ENCODE measurements at places on chromosomes 1 and 21. TPM values are rescaled to one million over a fixed set of nuclear protein-coding genes. Genes with fewer than 3 reads are reported as not detected.
A peak's percentile ranks its signal among the peaks of the same experiment; 100 is the strongest.

The MTARC2 gene
- total RNA-seq: 9.4 TPM

The VHLL gene
- not detected for total RNA-seq

The ARHGEF16 gene
- not detected for total RNA-seq

The CHD1L gene
- total RNA-seq: 25.6 TPM

The CD58 gene
- 20.6 TPM for total RNA-seq

DNA sequence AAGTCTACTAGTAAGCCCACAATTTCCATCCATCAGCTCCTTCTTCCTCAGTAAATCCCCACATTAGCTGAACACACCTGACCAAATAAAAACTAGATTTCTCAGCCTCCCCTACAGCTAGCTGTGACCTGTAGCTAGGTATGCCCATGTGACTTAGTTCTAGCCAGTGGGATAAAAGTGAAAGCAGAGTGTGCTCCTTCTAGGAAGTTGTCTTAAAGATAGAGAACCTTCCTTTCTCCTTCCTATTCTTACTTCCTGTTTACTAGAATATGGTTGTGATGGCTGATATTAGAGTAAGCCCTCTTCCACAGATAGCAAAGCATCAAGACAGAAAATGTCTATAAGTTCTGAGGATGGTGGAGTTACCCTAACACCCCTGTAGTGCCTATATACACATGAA lies 67.0 kb downstream of the PIK3R3 start:
- DNase-seq: no peak

GRCh38 chr1:179831852-179832699 lies 45.5 kb downstream of the TOR1AIP2 start:
- no peak for DNase-seq

- peak; percentile 74 for DNase-seq
Measured at GRCh38 chr1:156337052-156337887, 822 bp downstream of the CCT3 start.

DNA sequence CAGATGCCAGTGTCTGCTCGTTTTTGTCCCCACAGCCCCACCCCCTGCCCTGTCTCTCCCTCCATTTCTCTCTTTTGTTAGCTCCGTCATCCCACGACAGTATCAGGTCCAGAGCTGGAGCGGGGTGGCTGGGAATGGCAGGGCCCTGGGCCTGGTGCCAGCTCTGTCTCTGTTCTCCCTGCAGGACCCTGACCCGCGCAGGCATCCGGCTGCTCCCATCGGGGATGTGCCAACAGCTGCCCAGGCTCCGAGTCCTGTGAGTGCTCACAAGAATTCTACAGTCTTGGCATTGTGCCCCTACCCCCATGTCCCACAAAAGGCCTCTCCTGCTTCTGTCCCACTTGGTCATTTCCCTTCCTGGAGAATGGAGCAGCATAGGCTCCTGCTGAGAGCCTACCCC lies 37.4 kb downstream of the UBE2T start:
- DNase-seq: no peak

- no peak for DNase-seq
Measured at GRCh38 chr1:6996371-6996770, 211.1 kb downstream of the CAMTA1 start.

DNA sequence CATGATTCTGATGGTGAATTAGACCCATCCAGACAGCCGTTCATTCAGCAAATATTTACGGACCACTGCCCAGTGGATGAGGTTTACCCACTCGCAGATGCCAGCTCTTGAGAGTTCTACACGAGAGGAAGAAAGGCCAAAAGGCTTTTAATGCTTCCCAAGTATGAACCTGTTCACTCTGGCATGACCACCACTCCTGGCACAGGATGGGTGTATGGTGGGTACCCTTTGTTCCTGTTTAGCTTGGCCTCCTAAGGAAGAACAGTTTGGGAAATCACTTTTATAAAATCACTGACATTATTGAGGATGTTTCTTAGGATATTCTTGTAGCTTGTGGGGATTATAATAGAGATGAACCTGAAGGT lies 67.2 kb downstream of the HMGB4 start:
- no peak for DNase-seq

DNA sequence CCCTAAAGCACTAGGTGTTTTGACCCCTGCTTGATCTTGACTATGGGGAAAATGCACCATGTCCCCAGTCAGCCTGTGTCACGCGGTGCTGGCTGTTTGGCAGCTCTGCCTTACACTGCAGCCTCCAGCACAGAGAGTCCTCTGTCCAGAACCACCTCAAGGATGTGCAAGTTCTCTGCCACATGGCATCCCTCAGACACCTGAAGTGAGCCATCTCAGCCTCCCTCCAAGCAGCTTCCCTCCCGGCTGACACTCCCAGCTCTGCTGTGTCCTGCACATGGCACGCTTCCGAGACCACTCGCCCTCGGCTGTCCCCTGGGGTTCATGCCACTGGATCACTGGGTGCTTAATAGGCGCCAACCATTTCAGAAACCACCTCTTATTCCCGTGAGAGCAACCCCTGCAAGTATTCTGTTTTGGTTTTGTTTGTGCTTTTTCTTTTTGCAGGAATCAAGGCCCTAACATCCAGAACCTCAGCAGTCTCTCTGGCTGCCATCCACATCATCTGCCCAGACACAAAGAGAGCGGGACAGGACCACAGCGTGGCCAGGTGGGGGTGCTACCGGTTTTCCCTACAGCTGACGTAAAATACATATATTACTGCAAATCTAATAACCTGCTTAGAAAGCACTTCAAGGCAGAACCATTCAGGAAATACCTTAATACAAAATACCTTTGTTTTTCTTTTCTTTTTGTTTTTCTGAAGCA lies 45.7 kb downstream of the CAPZB start:
- no peak for DNase-seq

DNA sequence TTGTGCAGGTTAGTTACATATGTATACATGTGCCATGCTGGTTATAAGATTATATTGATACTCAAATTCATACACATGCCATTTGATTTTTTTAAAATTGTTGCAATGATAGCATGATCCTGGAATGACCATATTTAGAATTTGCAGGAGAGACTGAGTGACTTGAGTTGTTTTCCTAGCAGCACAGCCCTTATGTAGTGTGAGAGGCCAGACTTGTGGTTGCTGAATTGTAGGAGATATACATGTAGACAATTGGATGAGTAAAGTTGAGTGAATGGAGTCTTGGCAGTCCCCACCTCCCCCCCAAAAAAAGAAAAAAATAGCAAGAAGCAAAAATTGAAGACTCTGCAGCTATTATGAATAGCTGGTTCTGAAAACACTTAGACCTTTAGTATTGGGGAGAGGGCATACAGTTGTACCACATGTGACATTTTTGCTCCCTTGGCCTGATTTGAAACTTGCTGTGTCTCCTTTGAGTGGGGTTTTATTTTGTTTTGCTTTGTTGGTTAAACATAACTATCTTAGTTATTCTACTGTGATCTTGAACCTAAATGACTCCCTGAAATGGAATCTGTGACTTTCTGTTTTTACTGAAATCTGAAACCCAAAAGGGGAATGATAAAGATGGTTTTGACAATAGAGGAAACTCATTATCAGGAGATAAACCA lies 280.3 kb downstream of the HMCN1 start:
- no peak for DNase-seq

GRCh38 chr1:173224280-173224892 lies 17.3 kb upstream of the TNFSF4 start:
- peak; percentile 71 for DNase-seq

GRCh38 chr1:40820911-40821693 lies 37.5 kb downstream of the KCNQ4 start:
- DNase-seq: peak; percentile 57

- no peak for DNase-seq
Measured at GRCh38 chr1:150995896-150996295, 10.8 kb downstream of the MINDY1 start.

DNA sequence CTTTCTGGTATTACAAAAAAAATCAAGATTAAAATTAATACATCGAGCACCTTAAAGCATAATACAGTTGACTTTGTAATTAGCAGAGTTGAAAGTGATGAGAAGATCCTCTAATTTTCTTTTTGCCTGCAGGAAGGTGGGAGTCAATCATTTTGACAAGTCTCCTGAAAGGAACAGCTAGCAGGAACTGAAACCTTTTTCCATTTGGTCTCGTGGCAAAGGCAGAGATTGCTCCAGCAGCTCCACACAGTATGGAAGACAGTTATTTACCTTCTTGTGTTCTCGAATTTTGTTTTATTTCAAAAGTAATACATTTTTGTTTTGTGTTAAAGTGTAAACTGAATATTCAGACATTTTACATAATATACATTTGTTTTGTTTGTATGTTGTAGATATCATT lies 7.7 kb downstream of the S100PBP start:
- DNase-seq: no peak

- DNase-seq: no peak
Measured at GRCh38 chr21:27808923-27809322, 842.0 kb upstream of the ADAMTS5 start.

GRCh38 chr1:107362468-107363140 lies 221.8 kb downstream of the NTNG1 start:
- no peak for DNase-seq

GRCh38 chr1:228935198-228935663 lies 200.0 kb downstream of the RHOU start:
- DNase-seq: no peak

DNA sequence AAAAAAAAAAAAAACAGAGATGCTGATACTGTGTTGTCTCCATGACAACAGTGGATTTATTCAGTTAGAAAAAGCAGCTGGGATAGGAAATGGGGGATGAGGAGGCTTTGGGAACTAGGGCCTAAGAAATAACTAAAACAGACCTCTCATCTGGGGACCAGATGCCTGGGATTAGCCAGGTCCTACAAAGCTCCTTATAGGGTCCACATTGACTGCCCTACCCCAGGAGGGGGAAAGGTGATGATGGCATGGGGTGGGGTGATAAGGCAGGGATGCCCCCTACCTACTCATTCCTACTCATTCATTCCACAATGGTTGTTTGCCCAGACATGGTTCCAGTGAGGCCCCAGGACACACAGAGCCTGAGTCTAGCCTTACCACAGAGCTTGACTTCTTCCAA lies 131.2 kb downstream of the PLXNA2 start:
- no peak for DNase-seq

- no peak for DNase-seq
Measured at GRCh38 chr1:227125929-227126545, 185.9 kb downstream of the COQ8A start.

- no peak for DNase-seq
Measured at GRCh38 chr1:43847290-43847689, 86.3 kb upstream of the ARTN start.
